ENCODE measurements at places on chromosomes 13 and 19.

DNA sequence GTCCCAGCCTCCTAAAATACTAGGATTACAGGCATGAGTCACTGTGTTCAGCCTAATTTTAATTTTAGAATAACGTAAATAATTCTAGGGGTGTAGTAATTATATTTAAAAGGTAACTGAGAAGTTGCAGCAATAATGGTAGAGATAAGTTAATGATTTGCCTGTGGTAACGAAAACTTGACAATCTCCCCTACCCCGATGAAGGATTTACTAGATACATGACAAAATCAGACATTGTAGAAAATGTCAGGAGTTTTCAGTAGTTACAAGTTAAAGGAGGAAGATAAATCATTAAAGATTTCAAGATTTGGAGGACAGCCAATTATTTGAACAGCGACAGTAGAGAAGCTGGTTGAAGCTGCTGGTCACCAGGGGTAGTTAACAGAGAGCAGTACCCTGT, 652.2 kb upstream of the PCDH20 start:
- DNase-seq = no peak

DNA sequence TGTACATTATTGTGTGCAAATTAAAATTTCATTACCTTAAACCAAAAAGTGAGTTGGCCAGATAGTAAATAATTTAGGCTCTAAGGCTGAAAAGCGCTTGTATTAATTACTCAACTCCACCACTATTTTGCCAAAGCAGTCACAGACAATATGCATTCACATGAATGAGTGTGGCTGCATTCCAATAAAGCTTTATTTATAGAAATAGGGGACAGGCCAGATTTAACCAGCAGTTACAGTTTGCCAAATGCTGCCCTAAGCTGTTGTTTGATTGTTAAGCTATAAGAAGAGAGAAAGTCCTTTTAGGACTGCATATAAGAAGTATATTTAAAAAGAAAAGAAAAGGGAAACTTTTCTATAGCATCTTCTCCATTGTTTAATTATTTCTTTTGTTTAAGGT, 342.6 kb downstream of the ITGBL1 start:
- no peak for DNase-seq

DNA sequence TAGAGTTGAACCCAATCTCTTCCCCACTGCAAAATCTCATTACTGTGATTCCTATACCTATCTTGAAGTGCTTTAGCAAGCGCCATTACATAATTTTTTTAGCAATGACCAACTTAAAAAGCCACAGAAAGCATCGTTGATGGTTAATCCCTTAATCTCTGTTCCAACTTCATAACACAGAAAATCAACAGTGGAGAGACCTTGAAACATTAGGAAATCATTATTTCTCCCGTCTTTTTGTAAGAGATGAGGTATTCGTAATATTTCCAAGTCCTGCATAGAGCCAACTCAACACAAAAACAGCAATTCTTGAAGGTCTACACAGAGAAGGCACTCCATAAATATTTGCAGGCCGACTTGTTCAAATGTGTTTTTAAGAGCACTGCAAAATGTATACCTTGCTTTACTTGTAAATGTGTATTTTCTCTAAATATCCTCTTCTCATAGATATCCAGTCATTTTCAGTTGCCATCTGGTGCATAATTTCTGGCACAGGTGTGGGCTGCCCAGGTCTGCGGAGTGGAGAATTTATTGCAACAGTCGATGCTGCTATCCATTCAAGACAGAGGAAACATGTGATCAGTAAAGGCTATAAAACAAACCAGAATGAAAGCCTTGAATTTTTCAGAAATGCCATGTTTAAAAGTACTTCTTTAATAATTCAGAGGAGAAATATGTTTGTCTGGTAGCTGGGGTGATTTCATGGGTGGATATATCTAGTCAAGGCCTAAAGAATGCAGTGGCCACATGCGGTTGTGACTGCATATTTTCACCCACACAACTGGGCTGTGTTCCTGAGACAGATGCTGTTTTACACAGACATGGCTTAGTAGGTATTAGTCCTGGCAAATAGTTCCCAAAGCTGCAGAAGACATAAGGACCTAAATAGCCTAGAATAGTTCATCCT, 234.3 kb upstream of the STARD13 start:
- DNase-seq = no peak

DNA sequence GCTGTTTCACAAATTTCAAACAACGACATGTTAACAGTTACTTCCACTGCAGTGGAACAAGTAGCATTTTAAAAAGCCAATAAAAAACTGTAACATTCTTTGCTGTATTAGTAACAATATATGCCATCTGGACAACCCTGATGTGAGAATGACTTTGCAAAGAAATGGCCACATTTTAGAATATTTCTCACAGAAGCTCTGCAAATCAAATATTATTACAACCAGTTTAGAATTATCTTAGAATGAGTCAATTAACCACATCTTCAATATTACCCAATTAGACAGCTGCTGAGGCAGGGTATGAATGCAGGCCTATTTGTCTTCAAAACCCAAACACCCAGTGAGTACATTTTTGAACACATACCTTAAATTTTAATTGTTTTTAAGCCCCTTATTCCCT, 3.2 kb downstream of the ZNF699 start:
- no peak for DNase-seq

DNA sequence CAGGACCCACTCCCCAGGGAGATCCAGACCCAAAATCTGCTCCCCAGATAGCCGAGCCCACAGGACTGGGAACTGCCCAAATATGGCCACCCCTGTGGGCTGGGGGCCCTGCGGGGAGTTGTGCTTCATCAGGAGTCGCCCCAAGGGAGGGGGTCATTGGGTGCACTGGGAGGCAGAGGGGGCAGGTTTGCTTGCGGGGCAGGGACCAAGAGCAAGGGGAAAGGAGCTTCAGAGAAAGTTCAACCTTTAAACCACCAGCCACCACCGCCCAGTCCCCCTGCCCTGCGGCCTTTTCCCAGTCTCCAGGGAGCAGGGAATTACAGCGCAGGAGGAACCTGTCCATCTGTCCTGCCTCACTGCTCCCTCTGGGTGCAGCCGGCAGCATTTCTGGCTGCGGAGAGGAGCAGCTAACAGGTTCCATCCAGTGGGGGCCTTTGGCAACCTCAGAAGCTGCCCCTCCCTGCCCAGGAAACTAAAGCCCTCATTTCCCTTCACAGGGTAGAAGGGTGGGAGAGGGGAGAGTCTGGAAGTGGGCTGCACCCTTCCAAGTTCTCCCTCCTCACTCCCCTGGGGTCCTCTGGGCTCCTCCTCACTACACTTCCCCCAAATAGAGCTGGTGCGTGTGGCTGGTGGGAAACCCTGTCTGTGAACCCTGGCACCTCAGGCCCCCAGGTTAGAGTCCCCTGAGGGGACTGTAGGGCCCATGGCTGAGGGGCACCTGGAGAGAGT, 13.8 kb upstream of the ASF1B start:
- DNase-seq = peak; percentile 50

DNA sequence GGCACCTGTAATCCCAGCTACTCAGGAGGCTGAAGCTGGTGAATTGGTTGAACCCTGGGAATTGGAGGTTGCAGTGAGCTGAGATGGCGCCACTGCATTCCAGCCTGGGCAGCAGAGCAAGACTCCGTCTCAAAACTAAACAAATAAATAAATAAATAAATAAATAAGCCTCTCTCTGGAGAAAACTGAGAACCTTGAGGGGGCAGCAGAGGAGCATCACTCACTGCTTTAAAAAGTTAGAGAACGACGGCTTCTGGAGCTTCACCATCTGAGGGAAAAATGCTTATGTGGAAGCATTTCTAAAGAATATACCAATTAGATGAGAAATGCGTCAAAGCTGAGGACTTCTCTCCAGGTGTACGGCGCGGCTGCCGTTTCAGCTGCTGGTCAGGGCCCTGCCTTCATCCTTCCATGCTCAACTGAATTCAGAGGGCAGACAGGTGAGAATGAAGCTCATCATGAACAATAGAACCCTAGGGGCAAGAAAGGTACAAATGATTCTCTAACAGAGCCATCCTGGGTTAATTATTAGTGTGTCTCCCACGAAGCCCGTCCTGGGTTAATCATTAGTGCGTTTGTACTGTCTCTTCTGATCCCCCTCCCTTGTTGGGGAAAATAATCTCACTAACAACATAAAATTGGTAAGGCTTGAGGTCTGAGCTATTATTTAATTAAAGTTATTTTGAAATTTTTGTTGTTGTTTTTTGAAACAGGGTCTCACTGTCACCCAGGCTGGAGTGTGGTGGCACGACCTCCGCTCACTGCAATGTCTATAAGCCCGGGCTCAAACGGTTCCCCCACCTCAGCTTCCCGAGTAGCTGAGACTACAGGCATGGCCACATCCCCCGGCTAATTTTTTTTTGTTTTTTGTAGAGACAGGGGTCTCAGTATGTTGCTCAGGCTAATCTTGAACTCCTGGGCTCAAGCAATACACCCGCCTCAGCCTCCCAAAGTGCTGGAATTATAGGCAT, 80.1 kb downstream of the IPO5 start:
- DNase-seq = no peak

DNA sequence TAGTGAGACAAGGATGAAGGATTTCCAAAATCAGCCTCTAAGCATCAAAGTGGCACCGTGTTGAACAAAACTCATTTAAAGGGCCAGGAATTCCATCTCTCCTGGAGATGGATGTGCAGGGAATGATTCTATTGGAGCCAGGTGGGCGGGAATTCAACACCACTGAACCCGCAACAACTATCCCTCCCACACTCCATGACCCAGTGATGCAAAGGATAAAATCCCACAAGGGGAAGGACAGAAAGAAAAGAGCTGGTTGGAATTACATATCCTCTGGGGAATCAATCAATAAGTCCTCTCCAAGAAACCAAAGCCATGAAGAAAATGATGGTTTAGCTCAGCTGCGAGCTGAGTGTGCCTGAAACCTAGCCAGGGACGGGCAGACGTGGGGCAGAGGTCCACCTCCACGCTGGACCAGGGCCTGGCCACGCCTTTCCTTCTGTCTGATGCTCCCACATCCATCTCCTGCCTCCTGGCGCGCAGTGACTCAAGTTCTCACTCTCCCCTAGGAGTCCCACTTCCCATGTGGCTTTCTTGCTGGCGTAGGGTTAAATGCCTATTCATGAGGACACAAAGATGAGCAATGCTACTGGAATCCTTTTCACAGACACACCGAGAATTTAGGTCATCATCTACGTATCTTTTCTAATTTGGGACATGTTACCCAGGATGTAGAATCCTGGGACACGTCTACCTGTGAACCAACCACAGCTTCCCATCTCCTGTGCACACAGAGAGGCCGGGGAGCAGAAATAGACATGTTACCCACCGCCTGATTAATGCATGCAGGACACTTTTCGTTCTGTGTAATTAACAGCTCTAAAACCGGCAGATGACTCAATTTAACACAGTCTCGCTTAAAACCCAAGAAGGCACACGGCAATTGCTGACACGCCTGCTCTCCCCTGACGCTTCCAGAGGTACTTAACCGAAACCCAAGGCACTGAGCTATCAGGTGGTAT, 48.6 kb downstream of the PEPD start:
- DNase-seq = no peak

DNA sequence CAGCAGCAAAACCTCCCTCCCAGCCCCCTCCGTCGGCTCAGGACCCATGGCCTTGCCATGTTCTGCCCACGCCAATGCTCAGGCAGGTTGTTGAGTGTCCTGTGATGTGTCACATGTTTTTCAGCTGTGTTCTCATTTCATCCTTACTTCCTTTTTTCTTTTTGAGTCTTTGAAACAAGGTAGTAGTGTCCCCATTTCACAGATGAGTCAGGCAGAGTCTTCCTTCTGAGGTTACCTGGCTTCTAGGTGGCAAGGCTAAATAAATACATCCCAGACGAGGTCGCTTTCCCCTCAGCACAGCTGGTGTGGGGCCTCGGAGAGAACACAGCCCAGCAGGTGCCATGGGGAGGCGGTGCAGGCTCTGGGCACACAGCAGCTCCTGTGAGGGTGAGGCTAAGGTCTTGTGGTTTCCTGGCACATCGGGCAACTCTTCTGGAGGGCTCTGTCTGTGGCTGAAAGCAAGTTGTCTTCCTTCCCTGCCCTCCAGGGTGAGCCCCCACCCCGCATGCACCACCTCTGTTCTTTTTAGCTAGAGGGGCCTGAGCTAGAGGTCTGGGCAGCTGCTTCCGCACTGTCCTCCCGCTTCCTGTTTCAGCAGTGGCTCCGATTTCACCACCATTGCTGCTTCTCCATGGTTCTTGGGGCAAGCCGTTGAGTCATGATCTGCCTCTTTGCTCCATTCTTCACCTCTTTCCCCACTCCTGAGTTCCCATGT, 15.1 kb downstream of the PRAM1 start:
- peak; percentile 77 for DNase-seq

DNA sequence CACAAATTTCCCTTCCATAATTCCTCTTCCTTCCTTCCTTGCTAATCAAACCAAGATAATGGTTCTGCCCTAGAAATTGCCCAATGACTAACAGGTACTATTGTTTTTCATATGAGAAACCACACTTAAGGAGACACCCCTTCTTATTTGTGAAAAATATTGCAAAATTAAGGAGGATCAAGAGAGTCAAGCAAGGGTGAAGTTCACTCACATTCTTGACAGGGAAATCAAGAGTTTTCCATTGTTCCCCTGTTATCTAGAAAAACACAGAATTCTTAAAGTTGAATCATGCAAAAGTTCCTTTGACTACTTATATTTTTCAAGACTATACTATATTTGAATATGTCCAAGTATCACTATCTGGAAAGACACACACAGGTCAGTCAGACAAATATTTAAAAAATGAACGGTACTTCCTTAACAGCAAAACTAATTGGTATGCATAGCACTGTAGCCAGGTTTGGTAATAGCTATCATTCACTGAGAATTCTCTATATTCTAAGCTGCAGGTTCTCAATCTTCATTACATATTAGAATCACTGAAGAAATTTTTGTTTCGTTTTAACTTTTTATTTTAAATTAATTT, 897.2 kb downstream of the DIAPH3 start:
- DNase-seq = no peak

- DNase-seq = peak; percentile 75
Observed at GRCh38 chr19:55484593-55485438, at the start of gene NAT14. TSS of gene NAT14 (plus strand) at chr19:55485188. CDS start at chr19:55485709, 521 bp downstream.

DNA sequence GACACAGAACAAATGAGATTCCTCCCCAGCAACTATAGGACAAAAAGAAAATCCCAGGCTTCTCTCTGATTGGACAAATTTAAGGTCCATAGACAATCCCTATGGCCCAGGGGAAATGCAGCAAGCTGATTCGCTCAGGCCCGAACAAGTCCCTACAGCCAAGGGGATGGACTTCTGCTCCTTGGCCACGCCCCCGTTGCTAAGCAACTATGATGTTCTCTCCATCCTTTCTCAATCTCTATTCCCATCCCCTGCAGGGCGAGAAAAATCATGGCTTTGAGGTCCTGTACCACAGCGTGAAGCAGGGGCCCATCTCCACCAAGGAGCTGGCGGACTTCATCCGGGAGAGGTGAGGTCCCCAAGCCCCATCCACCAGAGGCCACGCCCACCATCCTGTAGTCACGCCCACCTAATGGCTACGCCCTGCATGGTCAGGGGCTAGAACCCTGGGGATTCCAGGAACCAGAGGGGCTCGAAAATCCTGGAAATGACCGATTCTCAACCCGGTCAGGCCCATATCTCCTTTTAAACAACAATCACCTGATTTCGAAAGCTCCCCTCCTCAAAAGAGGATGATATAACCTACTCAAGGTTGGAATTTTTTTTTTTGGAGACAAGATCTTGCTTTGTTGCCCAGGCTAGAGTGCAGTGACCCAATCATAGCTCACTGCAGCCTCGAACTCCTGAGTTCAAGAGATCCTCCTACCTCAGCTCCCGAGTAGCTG, 11.4 kb downstream of the FCHO1 start:
- DNase-seq = no peak

- DNase-seq = no peak
Observed at GRCh38 chr19:33156334-33156733, 24.4 kb downstream of the WDR88 start.
